ENCODE measurements at places on chromosomes 2 and 18. TPM values are rescaled to one million over a fixed set of nuclear protein-coding genes. Genes with fewer than 3 reads are reported as not detected.

VRK2 gene
- total RNA-seq: 14.6 TPM

- peak; percentile 18 for DNase-seq
These were observed 230.8 kb downstream of the SEPTIN10 start for GRCh38 chr2:109382951-109383350.

ATIC gene
- total RNA-seq: 58.2 TPM

NOL4 gene
- total RNA-seq: not detected

DSC2 gene
- total RNA-seq: 12.6 TPM

DNA sequence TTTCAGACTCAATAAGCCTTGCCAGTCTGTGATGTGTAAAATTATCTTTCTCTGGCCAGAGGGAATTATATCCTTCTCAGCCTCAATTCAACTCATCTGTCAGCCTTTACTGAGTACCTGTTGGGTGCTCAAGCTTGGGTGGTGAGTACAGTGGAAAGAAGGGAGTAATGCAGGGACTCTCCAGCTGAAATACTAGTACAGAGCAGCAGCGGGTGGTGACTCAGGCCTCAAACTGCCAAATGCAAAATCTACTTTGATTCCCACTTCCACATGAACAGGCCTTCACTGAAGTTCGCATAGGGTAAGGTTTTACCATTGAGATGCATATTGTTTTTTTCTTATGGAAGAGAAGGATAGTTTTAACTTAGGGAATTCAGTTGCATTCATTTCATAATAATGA is 326.8 kb downstream of the LRRTM1 start:
- no peak for DNase-seq

GRCh38 chr2:205720451-205720902 is 38.2 kb downstream of the NRP2 start:
- DNase-seq: no peak

SCN9A gene
- total RNA-seq: 0.95 TPM

GRCh38 chr2:209900638-209901037 is 101.8 kb upstream of the RPE start:
- DNase-seq: no peak

GRCh38 chr18:59813942-59814341 is 85.9 kb upstream of the PMAIP1 start:
- no peak for DNase-seq

DSG1 gene
- total RNA-seq: not detected

HOXD1 gene
- total RNA-seq: 0.66 TPM

LIMS4 gene
- 3.5 TPM for total RNA-seq

GATA6 gene
- total RNA-seq: 129 TPM

ITPRIPL1 gene
- 0.35 TPM for total RNA-seq

- no peak for DNase-seq
These were observed 14.1 kb upstream of the PMAIP1 start for GRCh38 chr18:59885579-59886163.

SCN3A gene
- 0.95 TPM for total RNA-seq

- no peak for DNase-seq
These were observed 188.1 kb downstream of the CAMKMT start for GRCh38 chr2:44549856-44550255.

DNA sequence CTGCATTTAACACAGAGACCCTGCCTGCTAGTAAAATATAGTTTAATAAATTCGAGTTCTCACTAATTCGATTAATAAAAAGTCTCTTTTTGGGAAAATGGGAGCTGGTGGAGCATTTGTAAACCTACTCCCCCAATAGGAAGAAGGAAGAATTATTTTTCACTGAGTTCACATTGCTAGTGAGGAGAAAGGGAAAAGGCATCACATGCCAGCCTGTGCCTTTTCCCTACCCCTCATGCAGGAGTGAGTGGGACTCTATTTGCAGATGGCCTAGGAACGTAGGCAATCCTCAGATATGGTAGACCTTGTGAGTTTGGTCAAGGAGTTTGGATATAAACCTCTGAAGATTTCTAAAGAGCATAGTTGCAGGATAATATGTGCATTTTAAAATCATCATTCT is 218.4 kb upstream of the TRIB2 start:
- no peak for DNase-seq

- DNase-seq: no peak
These were observed 210.6 kb upstream of the AGAP1 start for GRCh38 chr2:235283246-235283645.

KRTCAP3 gene
- 34.5 TPM for total RNA-seq

SLC9A2 gene
- total RNA-seq: not detected

GRCh38 chr2:217642944-217643343 is 359.9 kb downstream of the TNS1 start:
- DNase-seq: no peak

C2orf80 gene
- not detected for total RNA-seq

GRCh38 chr18:63646936-63647335 is 2.9 kb upstream of the SERPINB4 start:
- no peak for DNase-seq

DNA sequence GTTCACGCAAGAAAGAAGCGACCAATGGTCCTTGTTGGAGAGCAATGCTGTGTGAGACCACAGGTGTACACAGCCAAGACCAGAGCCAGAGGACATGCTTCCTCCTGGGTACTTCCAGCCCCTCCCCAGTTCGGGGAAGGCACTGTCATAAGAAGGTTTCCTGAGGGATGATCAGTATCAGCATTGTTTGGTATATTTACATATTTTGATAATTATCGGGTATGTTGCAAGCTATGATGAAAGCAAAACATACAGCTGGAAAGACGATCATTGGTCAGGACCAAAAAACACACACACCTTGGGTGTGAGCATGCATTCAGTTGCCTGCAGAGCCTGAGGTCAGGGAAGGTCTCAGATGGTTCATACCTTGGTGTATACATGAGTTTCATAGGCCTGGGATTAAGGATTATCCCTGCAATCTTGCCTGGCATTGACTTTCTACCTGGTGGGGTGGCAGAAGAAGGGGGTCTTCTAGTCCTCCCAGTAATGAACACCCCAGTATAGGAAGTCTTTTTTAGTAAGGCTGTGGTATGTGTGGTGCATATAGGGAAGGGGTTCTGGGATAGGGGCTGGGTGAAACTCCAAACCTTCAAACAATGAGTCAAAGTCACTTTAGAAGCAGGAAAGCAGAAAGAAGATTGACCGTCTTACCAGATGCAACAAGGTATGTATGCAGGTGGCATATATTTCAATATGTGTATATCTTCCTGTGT is 2.9 kb downstream of the SERPINB2 start:
- no peak for DNase-seq

GRCh38 chr18:63882333-63883141 is 5.0 kb upstream of the SERPINB2 start:
- DNase-seq: no peak

EPAS1 gene
- total RNA-seq: 63.1 TPM

- DNase-seq: no peak
These were observed 91.5 kb upstream of the LPIN2 start for GRCh38 chr18:3104190-3105054.

- no peak for DNase-seq
These were observed 80.6 kb downstream of the GFPT1 start for GRCh38 chr2:69306393-69306821.

GRCh38 chr2:44004735-44005602 is 9.2 kb upstream of the LRPPRC start:
- no peak for DNase-seq

ITGB6 gene
- not detected for total RNA-seq

GRCh38 chr2:127783101-127783500 is 27.9 kb downstream of the WDR33 start:
- DNase-seq: no peak

REG3A gene
- total RNA-seq: 0.41 TPM

GRCh38 chr2:42877511-42877910 is 85.1 kb upstream of the HAAO start:
- no peak for DNase-seq

GRCh38 chr18:12287131-12287681 is 20.8 kb upstream of the TUBB6 start:
- no peak for DNase-seq

MROH2A gene
- not detected for total RNA-seq

TEKT4 gene
- total RNA-seq: 7.0 TPM

FBXO41 gene
- 3.1 TPM for total RNA-seq

DNA sequence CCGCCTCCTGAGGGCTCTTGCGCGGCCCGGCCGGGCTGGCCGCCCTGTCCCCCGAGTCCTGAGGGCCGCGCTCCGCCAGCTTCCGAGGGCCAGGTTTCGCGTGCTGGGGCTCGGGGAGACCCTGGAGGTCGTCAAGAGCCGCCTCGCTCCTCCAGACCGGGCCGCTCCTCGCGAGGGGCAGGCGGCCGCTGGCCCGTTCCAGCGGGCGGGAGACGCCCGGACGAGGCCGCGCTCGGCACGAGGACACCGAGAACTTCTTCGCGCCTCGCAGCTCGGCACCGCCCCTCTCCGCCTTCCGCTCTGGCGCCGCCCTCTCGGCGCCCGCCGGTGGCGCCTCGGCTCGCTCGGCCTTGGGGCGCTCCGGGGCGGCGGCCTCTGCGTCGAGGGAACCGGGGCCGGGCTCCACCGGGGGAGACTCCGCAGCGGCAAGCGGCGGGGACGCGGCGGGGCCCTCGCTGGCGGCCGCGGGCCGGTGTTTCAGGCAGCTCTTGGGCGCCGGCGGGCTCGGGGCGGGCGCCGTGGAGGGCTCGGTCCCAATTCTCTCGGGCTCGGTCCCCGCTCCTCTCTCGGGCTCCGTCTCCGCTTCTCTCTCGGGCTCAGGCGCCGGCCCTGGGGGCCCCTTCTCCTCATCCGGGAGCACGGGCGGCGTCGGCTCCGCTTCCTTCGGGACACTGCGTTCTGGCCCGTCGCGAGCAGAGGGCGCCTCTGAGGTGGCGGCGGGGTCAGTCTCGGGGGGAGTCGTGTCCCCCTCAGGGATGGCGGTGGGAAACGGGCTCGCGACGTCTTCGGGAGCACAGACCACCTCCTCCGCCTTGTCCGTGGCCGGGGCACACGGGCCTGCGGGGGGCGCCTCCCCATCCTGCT is 91.6 kb upstream of the MGAT4A start:
- DNase-seq: no peak

COL3A1 gene
- total RNA-seq: 105 TPM

All from ovary (tissue), 10 donors.